Brain pericyte (primary cell): ENCODE measurements at places on chromosomes 7 and 10.
A peak's percentile ranks its signal among the peaks of the same experiment; 100 is the strongest.

DNA sequence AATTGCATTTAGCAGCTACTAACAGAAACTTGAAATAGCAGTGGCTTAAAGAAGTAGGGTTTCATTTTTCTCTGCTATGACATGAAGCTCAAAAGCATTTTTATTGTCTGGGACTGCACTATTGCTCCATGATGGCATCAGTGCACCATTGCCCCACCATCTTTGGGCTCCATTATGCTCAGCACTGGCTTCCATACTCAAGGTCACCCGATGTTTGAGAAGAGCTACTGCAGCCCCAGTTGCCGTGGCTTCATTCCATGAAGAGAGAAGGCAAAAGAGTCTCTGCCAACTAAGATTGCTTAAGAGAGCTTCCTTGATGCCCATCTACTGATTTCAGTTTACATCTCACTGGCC lies 192.2 kb upstream of the LRGUK start:
- no peak for DNase-seq

GRCh38 chr7:50068850-50069551 lies 24.0 kb downstream of the ZPBP start:
- DNase-seq, result no peak

DNA sequence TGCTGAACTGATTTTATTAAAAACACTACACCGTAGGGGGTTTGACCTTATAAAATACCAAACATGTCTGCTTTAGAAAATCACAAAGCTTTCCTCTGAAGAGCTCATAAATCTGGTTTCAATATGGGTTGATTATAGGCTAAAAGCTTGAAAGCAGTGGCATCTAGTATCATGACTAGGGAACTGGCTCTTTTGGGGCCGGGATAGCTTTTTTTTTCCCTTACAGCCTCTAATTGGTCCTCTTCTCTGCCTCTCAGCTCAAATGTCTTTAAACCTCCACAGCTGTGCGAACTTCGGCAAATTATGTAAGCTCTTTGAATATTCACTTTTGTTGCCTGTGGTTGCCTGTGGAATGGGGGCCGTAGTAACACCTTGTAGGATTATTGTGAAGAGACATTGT lies 8.4 kb downstream of the BAMBI start:
- no peak for DNase-seq

DNA sequence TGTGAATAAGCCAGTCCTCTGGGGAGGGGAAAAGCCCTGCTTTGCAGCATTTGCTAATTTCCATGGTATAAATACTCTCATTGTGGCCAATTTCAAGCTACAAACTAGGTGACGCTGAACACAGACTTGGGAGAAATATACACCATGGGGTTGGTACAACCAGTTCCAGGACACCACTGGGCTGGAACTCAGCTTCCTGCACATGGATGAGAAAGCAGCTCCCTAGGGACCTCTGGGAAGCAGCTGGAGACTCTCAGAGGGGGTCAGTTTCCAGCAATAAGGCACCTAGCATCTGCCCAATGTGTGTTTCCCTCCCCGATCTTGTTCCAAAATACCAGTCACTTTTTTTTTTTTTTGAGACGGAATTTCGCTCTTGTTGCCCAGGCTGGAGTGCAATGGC lies 56.8 kb upstream of the WDR11 start:
- DNase-seq, result no peak

- no peak for DNase-seq
These were observed 572.5 kb upstream of the FOXK1 start for GRCh38 chr7:4109481-4110110.

DNA sequence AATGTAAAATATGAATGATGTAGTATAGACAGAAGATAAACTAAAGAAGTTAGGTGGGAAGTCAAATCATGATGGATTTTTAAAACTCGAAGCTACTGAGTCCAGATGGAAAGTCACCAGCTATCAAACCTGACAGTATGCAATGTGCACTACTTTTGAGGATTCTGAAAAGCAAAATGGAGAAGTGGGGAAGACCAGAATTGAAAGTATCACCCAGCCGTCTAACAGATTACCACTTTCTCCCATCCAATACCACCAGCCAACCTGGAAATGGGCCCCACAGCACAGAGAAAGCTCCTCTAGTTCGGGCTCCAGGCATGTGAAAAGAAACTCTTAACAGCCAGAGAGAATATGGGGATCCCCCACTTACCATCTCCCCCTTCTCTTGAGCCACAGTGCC lies 67.9 kb upstream of the SRRM3 start:
- no peak for DNase-seq

DNA sequence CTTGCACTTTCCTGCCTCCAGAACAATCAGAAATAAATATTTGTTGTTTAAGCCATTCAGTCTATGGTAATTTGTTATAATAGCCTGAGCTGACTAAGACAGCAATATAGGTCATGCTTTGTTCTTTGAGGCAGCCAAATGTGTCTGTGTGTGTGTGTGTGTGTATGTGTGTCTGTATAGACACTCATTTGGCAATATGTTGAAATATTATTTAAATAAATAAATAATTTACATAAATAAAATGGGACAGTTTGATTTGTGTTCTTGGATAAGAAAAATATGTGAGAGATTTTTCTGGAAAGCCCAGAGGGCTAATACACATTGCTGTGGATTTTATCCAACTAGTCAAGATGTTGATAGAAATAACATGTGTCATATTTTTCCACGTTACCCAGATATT lies 140.2 kb downstream of the PTN start:
- no peak for DNase-seq

DNA sequence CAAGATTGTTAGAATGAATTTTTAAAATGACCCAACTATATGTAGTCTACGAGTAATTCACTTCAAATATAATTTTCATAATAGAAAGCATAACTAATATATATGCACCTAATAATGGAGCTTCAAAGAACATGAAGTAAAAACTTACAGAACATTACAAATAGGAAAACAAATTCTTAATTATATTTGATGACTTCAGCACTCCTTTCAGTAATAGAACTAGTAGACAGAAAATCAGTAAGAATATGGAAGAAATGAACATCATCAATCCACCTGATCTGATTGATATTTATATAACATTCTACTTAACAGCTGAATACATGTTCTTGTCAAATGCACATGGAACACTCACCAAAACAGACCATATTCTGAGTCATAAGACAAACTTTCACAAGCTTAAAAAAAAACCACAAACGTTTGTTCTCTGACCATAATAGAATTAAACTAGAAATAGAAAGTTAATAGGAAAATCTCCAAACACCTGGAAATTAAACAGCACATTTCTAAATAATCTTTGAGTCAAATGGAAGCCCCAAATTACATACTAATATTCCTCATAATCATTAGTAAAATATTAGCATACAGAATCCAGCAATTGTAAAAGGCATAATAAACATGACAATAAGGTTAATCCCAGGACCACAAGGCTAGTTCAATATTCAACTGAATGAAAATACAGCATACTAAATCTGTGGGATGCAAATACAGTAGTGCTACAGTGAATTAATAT lies 48.0 kb downstream of the BRAF start:
- DNase-seq, result no peak

- DNase-seq, result no peak
These were observed 5.7 kb downstream of the ELN start for GRCh38 chr7:74033372-74034311.

DNA sequence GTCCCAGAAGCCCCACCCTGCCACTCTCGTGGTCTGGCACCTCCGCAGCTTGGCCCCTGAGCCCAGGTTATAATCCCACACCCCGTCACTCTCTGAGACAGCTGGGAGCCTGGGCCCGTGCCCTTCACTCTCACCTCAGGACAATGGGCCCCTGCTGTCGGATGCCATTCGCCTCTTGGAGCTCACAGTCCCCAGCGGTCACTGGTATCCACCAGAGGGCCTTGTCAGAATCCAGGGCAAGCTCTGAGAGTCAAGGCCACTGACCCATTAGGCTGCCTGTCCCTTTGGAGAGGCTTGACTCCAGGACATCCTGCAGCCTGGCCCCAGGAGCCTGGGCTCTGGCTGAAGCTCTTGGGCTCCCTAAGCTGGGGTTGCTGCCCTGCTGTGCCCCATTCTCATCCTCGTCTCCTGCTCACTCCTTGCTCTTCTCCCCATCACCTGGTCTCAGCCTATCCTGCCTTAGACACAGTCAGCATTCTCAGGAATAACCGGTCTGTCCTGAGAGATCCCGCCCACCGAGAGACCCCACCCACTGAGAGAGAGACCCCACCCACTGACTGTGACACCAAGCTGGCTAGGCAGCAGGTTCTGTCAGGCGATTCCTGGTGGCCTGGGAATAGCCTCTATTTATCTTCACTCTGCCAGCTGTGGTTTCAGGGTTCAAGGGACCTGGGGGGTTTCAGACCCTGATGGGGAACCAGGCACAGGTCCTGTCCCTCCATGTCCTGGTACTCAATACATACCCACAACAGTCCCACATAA lies 27.7 kb downstream of the CPXM2 start:
- no peak for DNase-seq

DNA sequence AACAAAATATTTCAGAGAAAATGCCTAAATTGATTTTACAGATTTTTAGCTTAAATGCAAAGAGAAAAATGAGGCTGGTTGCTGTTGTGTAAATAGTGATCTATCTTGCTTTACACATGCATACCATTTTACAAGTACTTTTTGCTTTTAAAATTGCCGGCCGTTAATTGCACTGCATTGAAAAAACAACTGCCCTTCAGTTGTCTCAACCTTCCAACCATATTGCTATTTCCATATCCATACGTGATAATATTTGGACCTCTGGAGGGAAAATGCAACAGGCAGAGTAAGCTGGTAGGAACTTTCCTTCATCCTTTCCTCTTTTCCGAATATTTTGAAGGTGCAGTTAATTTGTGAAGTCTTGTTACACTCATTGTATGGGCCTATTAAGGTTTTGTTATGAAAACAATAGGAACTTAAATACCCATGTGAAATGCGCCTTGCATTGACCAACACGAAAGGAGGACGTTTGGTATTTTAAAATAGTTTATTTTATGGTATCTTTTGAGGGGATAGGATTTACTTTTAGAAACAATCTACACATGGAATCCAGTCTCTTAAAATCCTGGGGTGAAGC lies 11.3 kb downstream of the BMI1 start:
- DNase-seq, result no peak

- DNase-seq, result no peak
These were observed 21.2 kb downstream of the ITGB8 start for GRCh38 chr7:20351901-20352300.

DNA sequence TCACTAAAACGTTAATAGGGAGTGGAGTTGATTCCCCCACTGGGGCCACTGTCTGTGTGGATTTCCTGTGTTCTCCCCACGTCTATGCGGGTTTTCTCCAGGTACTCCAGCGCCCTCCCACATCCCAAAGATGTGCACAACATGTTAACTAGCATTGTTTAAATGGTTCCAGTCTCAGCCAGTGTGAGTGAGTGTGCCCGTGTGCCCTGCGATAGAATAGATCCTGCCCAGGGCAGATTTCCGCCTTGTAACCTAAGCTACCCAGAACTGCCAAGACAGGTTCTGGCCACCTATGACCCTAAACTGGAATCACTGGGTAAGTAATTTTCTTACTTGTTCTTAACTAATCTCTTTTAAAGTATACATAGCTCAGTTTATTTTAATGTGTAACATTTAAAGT lies 58.5 kb downstream of the CCDC6 start:
- no peak for DNase-seq

GRCh38 chr7:143480501-143480900 lies 2.8 kb downstream of the TAS2R41 start:
- DNase-seq, result no peak

DNA sequence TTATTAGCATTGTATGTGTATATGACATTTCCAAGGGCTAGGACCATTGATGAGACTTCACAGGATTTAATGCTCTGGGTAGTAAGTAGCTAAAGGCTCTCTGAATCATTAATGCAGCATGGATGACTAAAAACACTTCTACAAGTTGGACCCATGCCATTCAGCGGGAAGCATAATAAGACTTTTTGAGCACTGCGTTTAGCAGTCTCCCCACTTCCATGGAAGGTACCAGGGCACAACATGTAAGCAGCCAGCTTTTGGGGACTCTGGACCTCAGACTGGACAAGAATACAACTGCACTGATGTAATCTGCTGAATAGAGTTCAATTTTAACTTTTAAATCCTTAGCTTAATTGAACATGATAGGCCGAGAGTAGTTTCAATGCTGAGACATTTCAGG lies 191.7 kb upstream of the IMMP2L start:
- DNase-seq, result no peak

DNA sequence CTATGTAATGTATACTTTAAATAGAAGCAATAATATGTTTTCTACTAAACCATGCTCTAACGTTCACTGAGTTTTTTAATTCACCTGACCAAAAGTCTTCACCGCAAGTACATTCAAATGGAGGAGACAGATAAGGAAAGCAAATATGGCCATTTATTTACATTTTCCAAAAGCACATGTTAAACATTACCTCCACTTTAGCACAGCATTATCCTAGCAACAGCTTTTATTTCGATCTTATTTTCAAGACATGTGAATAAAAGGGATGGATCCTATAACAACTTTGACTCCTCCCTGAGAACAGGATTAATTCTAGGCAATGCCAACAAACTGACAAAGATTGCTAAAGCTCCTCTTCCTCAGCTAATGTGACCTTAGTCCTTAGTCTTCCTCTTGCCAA lies 11.5 kb upstream of the GRM8 start:
- DNase-seq, result no peak

- DNase-seq, result peak; percentile 87
These were observed 11.4 kb upstream of the EBLN1 start for GRCh38 chr10:22228943-22229801.

DNA sequence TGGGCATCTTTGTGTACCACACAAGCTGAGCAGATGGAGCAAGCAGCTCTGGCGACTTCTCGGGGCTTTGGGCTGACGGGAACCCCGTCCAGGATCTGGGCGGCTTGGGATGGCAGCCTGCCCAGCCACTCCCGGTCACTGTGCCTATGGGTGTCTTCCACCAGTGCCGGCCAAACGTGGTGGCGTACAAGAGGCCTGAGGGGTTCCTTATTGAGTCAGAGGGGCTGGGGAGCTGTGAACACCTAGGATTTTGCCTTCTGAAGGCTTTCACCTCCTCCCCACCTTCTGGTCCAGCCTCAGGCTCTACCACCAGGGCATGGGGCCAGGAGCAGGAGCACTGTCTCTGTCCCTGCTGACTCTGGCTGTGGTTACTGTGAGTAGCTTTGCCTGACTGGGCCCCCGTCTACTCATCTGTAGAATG lies 71.8 kb upstream of the PPIF start:
- DNase-seq, result no peak

DNA sequence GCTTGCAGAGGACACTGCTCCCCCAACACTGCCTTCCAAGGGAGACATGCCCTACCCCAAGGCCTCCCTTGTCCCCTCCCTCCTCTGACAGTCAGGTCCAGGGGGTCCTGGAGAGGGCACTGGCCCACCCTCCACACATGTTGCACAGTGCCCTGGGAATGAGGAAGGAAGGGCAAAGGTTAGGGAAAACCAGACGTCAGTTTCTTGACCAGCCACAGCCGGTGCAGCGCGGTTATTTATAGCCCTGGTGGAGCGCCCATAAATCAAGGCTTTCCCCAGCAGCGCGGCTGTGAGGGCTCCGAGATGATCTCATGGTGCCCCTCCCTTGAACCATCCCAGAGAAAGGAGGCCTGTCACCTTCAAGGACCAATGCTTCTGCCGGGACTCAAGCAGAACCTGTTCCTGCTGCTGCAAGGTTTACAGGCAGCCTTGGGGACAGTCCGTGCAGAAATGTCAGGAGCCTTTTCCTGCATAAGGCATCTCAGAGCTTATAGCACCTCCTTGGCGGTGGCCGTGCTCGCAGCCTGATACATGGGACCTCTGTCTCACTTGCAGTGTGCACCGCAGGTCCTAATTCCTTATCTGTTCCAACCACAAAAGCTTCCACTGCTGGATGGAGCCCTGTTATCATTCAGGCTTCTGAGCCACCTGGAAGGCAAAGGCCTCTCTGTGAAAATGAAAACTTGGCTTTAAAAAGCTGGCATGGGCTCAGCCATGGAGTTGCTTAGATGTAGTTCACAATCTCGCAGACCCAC lies 127.3 kb downstream of the LHPP start:
- DNase-seq, result no peak

- no peak for DNase-seq
These were observed 3.4 kb downstream of the SCIN start for GRCh38 chr7:12573885-12574284.
